Activated T-cell treated with anti-CD3 and anti-CD28 coated beads, Interleukin-2, amount 50 U/mL, for 48 hours (primary cell): ENCODE measurements at places on chromosomes 1 and 21.

DNA sequence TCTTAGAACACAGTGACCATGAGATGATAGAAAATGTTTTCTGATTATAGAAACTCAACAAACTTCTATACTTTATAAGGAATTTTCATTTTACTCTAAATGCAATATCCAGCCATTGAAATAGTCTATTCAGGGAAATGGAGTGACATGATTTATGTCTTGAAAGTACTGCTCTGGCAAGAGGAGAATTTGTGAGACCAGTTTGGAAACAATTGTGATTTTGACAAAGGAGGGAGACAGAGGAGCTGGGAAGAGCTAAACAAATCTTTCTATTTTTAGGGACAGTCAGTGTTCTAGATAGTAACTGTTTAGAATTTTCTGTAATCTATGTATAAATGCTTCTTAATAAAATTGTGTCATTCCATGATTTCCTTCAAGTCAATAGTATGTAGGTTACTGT, 252.3 kb downstream of the FMN2 start:
- DNase-seq = no peak

GRCh38 chr1:205954819-205955404, 11.7 kb upstream of the SLC26A9 start:
- DNase-seq = no peak

GRCh38 chr1:3072391-3073185, 3.6 kb downstream of the PRDM16 start:
- no peak for DNase-seq

DNA sequence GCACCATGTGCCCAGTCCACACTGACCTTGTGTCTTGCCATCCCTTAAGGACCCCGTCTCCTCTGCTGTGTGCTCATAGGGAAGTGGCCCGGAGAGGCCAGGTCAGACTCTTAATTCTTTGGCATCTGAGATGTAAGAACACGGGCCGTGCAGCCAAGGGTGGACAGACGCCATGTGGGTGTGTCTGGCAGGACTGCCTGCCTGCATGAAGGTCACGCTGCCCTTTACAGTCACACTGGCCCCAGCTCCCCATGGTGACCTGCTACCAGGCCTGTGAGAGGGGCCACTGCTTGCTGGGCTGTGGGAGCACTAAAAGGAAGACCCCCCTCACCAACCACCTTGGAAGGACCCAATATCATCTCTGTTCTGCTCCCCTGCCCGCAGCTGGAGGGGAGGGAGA, 17.7 kb downstream of the DHRS3 start:
- no peak for DNase-seq

- DNase-seq = no peak
Measured at GRCh38 chr1:232966663-232967062, 16.3 kb downstream of the NTPCR start.

DNA sequence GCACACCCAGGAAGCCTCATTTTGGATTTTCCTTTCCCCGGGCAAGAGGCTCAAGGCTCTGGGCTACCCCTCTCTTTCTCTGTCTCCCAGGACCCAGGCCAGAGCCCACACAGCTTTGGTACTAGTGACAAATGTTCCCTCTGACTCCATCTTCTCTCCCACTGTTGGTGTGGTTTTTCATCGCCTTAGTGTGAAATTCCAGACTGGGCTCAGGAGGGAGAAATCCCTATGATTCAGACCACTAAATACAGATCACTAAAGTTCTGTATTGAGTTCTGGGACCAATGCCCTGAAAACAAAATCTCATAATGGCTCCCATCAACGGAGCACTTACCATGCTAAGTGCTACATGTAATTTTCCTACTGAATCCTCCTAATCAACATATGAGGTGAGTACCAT, 26.1 kb downstream of the IQGAP3 start:
- DNase-seq = no peak

GRCh38 chr1:231643935-231644237, 17.3 kb downstream of the DISC1 start:
- no peak for DNase-seq

GRCh38 chr1:156026588-156026987, 5.8 kb upstream of the SSR2 start:
- DNase-seq = no peak

DNA sequence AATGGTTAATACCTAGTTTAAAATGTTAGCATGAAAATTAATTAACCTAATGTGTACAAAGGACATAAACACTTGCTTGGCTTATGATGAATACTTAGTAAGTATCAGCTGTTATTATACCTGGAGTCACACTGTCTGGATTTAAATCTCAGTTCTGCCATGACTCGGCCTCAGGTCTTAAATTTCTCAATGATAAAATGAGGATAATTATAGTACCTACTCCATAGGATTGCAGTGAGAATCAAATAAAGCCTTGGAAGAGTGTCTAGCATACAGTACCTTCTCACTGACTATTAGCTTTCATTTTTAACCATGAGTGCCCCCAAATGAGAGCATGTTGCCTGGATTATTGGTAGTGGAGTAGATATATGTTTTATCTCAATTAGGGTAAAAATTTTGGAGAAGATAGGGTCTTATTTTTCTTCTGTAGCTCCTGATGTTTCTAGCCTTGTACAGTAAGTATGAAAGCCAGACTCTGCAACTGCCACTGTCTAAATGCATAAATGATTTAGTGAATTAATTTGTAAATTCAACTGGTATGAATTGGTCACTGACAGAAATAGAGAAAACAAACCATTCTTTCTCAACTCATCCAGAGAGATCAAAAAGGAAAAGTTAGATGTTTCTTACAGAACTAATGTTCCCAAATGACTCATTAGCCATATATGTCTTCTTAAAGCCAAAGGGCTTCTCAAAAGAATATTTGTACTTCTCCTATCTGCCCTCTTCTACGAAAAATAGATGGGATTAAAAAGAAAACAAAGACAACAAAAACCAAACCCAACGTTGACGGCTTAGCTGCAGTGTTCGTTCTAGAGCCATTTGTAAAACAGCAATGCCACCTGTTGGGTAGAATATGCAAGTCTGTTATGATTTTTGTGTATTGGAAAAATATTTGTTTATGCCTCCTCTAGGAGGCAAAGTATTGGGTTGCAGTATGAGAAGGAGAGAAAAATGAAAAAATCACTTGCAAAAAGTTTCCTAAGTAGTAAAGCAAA, 53.8 kb upstream of the MROH9 start:
- DNase-seq = no peak

- no peak for DNase-seq
Measured at GRCh38 chr1:71232786-71233185, 152.0 kb upstream of the ZRANB2 start.

DNA sequence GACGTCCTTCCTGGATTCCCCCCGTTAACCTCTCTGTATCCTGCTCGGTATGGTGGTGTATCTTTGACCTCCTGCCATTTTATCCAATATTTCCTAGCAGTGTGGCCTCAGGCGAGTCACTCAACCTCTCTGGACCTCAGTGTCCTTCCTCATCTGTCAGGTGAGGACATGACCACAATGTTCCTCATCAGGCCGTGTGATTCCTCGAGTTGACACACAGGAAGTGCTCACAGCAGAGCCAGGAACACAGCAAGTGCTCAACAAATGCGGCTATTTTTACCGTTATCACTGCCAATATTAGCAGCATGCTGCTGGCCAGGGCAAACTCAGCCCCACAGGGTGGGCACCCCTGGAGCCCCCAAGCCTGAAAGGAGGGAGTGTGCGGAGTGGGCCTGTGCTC, 450.2 kb downstream of the KIF26B start:
- DNase-seq = no peak

- no peak for DNase-seq
Measured at GRCh38 chr1:59752556-59753414, 62.0 kb upstream of the HOOK1 start.

DNA sequence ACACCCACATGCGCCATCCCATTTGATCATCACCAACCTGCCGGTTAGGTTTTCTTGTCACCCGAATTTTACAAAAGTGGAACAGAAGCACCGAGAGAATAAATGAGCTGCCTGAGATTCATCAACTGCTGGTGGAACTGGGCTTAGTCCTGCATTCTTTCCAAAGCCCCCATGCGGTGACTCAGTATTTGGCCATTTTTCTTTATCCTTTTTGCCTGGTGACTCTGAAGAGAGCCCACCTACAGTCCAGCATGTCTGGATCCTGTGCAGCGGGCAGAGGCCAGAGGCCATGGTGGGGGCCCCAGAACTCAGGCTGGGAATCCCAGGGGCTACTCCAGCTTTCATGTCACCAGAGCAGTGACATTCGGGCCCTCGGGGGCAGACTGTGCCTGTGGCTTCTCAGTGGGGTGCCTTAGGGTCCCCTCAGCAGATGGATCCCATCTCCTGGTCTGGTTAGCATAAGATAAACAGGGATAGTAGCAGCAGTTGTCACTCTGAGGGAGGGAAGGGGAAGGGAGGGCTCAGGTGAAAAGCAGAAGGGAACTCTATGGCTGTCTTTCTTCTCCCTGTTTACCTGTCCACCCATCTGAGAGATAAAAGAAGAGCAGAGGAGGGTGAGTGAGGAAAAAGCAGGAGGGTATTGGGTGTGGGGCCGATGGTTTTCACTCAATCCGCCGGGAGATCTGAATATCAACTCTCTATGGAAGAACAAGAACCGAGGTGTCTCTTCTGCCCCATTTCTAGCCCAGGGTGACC, 63.2 kb downstream of the KIF26B start:
- DNase-seq = no peak

DNA sequence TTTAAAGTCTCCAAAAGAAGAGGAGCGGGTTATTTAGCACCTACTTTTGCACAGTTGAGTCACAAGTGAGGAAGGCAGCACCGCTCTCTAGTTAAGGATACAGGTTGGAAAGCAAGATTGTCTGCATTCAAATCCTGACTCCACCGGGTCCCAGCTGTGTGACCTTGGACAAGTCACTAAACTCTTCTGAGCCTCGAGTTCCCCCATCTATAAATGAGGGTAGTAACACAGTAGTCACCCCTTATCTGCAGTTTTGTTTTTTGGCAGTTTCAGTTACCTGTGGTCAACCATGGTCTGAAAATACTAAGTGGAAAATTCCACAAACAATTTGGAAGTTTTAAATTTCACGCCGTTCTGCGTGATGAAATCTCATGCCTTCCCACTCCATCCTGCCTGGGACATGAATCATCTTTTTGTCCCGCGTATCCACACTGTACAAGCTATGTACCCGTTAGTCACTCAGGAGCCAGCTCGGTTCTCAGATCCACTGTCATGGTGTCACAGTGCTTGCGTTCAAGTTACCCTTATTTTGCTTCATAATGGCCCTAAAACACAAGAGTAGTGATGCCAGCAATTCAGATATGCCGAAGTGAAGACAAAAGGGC, 49.4 kb downstream of the CAPZB start:
- DNase-seq = no peak

GRCh38 chr1:172135978-172136610, 284.4 kb upstream of the C1orf105 start:
- DNase-seq = no peak

DNA sequence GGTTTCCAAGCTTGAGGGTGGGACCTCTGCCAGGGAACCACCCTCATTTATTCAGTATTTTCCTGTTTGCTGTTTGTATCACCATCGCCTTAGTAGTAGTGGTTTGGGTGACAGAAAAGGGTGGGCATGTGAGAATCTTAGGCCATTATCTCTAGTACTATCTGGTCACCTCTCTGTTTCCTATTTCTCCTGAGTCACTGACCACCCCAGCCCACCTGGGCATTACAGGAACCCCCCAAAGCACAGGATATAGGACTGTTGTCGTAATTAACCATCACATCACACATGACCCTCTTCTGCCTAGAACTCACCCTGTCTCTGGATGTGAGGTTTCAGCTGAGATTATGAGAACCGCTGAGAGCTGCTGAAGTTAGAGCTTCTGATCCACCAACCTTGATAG, 60.4 kb downstream of the IL23R start:
- no peak for DNase-seq
